ENCODE measurements at places on chromosomes 3 and 15.

GRCh38 chr15:70172124-70172523 lies 74.4 kb upstream of the TLE3 start:
- no peak for DNase-seq

- no peak for DNase-seq
Observed at GRCh38 chr3:188590557-188590956, 436.6 kb downstream of the LPP start.

- no peak for DNase-seq
Observed at GRCh38 chr15:53716909-53717876, 42.3 kb downstream of the WDR72 start.

GRCh38 chr3:43996379-43997301 lies 245.0 kb upstream of the TOPAZ1 start:
- no peak for DNase-seq

DNA sequence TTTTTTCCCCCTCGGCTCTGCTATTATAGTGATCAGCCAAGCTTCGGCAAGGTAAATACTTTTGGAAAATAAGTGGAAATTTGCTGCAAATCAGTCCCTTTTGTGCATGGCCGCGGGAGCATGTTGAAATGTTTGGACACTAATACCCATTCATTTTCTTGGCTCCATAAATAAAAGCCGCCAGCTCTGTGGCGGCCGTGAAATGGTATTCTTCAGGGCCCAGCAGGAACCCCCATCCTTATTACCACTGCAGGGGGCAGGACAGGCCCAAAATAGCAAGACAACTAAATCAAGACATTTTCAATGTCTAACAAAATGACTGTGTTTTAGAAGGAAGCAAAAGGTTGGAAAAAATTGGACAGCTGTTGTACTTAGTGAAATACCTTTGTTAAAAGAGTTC lies 362.3 kb downstream of the NR2F2 start:
- no peak for DNase-seq

DNA sequence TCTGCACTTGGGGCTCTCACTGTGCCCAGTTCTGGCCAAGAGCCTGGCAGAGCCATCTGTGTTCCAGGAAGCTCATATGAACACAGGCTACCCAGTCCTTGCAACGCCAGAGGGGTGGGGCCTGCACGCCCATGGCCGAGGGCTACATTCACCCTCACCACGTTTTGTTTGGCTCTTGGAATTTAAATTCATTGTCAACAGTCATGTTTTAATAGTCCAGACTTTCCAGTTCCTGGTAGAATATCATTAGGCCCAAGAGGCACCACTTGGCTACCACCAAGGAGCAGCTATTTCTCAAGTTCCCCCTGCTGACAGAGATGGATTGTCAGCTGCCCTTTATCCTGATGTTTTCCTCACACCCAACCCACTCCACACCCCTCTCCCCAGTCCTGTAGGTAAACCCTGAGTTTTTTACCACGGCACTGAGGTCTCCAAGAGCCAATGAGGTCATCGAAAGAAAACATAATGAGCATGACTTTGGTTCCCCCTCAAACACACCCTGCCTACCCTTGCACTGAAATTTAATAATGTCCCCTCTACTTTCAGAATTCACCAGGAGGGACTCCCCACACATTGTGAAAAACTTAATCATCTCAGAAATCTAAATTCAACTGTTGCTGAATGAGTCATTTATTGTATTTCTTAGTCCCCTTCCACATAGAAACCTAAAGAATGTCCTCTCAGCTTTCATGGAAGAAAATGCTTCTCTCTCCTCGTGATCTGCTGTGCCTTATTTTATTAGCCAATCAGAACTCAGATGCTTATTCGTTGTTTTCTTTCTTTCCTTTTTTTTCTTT lies 125.1 kb downstream of the SHQ1 start:
- DNase-seq, result no peak

DNA sequence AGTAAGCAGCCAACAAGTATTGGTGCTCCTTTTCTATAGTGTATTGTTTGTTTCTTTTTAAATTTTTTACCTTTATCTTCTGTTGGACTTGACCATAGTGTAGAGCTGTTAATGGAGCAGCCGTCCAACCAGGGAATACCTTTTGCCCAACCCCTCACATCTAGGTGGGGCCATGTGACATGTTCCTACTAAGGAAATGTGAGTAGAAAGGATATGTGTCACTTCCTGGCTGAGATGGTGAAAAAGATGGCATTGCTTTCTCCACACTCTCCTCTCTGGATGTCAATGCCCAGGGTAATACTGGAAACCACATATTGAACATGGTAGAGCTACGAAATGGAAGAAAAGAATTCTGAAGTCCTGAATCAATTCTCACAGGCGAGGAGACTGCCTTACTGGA lies 218.8 kb downstream of the TBL1XR1 start:
- no peak for DNase-seq

DNA sequence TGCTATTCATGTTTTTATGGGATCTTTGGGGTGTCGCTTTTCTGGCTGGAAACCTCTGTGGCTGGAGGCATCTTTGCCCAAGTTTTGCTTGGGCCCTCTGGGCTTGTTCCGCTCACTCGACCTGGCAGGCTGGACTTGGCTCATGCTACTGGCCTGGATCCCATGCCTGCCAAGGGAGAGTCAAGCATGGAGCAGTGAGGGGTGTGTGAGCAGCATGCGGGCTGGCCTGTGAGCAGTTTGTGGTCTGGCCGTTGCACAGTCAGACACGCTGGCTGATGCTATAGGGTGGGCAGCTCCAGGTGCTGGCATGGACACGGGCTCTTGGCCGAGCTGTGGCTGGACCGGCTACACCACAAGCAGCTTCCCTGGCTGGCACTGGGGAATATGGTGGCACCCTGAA lies 491.1 kb downstream of the AGBL1 start:
- no peak for DNase-seq

GRCh38 chr3:146374146-146374545 lies 95.2 kb downstream of the PLSCR2 start:
- no peak for DNase-seq

DNA sequence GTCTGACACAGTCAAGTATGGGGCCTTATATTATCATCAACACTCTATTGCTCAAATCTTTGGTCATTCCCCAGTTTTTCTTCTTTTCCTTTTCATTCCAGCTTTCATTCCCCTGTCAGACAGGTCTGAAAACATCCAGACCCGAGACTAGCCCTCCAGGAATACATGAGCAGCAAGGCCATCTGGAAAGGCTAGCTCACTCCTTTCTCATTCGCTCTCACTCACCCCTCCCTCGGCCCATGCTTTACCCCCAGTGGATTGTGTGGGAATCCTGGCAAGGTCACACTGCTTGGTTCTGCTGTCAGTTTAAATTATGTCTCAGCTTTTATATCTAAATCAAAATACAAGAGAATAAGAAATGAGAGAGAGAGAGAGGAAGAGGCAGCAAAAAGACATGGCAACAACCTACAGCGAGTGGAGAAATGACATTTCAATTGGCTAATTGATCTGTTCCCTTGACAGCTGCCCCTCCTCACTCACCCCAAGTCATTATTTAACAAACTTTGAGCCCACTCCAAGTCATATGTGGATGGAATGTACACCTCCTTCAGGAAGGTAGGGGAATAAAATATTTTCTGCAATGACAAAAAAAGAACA lies 962.2 kb downstream of the TUSC7 start:
- no peak for DNase-seq

DNA sequence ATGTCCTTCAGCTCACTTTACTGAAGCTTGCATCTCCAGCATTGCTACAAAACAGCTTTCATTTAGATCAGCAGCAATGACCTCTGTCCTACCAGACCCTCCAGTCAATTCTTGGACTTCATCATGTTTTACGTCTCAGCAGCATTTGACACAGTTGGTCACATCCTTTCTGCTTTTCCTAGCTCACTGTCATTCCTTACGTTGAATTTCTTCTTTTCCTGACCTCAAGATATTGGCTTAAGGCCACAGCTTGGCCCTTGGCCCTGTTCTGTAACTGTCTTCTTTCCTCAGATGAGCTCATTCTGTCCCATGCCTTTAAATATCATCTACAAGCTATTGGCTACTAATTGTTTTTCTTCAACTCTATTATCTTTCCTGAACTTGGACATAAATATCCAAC lies 576.2 kb upstream of the KCNMB2 start:
- DNase-seq, result no peak

DNA sequence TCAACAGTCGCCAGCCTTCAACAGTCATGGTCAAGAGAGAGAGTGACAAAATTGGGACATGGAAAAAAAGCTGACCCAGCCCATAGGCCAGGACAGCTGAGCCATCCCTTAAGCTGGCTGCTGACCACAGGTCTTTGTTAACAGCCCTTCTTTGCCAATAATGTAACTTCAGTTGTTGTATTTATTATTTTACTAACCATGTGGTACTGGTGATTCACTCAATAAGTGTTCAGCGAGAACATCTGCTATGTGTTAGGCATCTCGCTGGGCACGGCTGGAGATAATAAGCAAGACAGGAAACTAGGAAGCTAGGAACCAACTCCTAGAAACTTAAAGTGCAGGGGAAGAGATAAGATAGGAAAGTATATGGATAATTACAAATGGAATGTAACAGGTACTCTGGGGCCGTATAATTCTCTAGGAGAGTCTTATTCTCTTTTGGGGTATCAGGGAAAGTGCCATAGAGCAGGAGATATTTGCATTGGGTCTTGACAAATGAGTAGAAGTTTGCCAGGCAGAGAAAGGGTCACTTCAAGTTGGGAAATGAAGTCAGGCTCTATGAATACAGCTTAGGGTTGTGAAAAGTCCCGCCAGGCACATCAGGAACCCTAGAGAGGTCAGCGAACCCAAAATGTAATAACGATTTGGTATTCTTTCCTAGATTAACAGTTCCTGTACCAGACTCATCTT lies 84.0 kb upstream of the TRA2B start:
- no peak for DNase-seq

GRCh38 chr15:75204340-75205063 lies 2.8 kb downstream of the C15orf39 start:
- peak; percentile 77 for DNase-seq

- no peak for DNase-seq
Observed at GRCh38 chr15:61227950-61228936, 859 bp downstream of the RORA start.
